ENCODE measurements at places on chromosomes 4 and X.

DNA sequence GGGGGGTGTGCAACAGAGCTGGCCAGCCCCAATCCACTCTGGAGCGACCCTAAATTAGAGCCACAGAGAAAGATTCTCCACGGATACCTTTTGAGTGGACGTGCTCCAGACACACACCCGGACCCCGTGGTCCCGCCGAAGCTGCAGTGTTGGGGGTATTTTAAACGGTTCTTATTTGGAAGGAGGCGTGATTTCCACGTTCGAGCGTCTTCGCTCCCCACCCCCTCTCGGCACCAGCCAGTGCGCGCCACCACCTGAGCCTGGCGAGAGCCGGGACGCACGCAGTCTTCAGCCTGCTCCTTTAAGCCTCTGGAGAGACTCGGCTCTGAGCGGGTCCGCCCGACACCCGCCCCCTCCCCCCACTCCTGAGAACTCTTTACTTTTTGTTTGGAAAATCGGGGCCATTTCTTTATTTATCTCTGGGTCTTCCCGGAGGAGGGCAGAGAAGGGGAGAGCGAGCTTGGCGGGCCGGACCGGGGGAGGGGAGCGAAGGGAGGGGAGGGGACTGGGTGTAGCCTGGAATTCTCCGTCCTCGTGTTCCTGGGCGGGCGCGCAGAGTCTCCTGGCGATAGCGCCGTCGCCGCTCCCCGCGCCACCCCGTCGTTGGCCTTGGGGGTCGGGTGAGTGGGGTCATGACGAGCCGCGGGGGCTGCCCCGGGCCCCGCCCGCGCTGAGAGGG is 668 bp upstream of the PTCHD1 start:
- DNase-seq: no peak

DNA sequence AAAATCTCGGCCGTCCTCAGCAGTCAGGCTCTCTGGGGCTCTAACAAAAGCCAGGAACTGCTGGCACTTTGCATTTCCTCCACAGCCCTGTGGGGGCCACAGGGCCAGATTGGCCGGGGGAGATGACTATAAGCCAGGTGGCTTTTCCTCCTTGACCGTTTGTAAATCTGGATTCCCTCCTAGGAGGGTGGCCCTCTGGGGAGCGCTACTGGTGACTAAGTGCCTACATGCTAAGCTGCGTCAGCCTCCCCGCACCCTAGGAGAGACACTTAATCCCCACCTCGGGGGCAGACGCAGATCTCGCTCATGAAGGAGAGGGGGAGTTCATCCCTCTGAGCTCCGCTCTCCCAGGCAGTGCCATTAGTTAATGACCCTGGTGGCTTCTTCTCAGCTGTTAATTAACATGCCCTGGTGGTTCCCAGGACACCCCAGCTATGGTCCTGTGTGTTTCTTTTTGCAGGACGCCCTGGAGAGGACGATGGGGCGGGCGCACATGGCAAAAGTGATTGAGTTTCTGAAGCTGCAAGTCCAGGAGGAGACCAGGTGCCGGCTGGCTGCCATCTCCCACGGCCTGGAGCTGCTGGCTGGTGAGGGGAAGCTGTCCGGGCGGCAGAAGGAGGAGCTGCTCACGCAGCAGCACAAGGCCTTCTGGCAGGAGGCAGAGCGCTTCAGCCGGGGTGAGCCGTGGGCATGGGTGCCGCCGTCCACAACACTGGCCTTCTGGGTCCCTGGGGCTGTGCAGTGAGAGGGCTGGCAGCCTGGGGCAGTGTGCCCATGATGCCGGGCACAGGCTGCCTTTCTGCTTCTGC is 41.6 kb downstream of the EVC start:
- DNase-seq: no peak

DNA sequence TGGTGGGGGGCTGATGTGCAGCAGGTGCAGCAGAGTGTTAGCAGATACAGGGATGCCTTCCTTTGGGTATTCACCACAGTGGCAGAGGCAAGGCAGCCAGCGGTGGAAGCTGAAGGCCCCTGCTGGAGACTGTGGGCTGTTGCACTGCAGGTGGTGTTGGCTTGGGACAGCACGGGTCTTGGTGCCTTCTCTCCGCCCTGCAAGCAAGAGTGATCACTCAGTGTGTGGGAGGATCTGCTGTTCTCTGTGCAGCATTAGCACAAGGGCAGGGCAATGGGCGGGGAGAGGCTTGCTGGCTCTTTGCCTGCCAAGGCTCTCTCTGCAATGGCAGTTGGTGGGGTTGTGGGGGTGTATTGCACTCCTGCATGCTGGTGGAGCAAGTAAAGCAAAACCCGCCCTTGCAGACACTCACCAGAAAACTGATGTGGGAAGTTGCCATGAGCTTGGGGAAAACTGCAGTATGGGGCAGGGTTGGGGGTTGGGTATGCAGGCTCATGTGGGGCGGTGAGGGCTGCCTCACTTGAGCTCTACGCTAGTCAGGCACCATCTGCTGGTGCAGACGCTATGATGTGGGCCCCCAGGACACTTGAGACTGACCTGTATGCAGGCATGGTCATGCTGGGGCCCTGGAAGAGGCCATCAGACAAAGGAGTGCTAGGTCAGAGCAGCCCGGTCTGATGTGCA is 820.8 kb upstream of the GRIA3 start:
- no peak for DNase-seq

DNA sequence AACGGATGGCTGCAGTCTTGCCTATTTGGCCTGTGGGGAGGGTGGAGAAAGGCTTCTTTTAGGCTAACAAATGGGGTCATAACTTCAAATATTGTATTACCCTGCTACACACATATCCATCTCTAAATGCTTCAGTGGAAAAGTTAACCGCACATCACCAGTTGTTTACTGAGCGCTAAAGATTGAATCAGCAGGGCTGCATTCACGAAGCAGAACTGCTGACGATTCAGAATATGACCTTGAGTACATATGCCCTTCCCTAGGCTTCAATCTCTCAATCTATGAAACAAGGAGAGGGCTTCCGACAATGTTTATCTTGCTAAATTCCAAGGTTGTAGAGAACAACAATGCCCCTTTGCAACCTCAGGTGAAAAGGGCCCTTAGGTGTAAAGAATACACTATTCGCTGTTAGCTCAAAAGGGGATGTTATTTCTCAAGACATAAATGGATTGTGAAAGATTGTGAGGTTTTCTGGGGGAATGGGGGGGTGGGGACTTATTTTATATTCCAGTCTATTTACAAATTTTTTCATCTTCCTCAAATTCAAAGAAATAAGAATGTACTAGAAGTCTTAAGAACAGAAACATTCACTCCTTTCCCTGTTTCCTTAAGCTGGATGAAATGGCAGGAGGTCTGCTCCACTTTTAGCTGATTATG is 2.6 kb upstream of the ATP6AP2 start:
- no peak for DNase-seq

GRCh38 chrX:112967341-112967740 is 126.7 kb upstream of the AMOT start:
- no peak for DNase-seq

DNA sequence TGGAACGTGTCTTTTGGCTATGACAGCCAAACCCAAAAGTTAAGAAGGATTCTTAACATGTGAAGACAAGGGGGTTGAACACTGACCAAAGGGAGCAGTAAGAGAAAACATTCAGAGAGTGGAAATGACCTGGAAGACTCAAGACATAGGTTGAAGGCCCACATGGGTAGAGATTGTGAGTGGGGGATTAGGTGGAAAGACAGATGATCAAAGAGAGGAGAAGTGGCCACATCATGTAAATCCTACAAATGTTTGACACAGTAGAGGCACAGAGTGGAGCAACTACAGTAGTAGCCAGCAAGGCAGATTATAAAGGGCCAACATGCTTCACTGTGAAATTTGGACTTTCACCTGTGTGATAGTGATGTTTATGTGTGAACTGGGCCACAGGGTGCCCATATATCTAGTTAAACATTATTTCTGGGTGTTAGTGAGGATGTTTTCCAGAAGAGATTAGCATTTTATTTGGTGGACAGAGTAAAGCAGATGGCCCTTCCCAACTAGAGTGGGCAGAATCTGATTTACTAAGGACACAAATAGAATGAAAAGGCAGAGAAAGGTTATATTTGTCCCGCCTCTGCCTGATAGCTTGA is 559.3 kb downstream of the RAB28 start:
- no peak for DNase-seq

- peak; percentile 35 for DNase-seq
Observed at GRCh38 chrX:20267931-20268701, 1.4 kb upstream of the RPS6KA3 start.

- no peak for DNase-seq
Observed at GRCh38 chr4:87052615-87053014, 117.8 kb downstream of the AFF1 start.

DNA sequence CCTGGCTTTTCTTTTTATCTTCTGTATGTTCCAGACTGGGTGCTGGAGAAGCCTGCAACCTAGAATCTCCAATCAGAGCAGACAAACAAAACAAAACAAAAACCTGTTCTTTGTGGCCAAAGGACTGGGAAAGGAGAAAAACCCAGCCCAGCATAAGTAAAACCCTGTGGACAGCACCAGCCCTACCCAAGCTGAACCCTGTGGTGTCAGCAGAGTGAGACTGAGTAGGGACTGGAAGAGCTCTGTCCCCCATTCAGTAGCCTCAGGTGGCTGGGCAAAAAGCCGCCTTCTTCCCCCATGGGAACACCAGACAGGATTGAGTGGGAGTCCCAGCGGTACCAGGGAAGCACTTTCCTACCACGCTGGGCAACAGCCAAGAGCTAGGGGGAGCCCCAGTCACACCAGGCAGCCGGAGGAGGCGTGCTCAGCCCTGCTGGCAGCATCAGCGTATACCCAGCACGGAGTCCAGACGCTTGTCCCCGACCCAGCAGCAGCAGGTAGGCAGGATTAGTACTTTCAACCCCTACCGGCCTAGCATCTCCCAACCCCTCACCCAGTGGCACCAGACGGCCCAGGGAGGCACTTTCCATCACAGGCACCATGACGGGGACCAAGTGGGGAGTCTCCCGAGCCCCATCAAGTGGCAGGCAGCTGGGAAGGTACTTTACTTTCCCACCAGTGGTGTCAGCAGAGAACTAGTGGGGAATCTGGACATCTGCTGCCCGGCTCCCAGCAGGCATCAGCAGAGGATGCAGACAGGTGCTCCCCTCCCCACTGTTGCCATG is 8.6 kb upstream of the JADE3 start:
- peak; percentile 64 for DNase-seq

DNA sequence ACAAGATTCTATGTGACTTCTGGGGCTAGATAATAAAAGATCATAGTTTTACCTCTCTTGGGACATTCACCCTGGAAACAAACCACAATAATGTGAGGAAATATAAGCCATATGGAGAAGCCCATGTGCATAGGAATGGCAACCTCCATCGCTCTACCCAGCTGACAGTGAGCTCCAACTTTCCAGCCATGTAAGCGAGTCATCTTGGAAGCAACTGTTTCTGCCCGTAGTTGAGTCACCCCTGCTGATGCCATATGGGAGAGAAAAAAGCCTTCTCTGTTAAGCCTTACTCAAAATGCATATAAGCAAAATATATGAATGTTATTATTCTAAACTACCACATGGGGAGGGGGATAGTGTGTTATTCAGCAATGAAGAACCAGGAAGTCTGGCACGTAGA is 31.4 kb upstream of the RELL1 start:
- DNase-seq: no peak

GRCh38 chrX:126825566-126826193 is 6.2 kb downstream of the PRR32 start:
- DNase-seq: no peak

DNA sequence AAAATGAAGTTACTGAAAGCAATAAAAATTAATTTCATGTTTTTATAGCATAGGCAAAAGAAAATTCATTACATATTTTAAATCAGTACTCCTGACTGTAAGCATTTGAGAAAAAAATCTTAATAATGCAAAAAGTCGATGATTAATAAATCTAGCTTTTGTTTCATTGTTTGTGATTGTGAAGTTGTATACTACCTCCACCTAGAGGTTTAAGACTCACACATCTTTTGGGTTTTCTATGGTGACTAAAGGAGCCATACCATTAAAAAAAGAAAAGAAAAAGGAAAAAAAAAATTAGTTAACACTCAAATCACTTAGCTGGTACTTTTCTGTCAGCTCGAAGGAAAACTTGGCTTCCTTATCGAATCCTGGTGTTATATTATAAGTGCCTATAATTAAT is 2.0 kb downstream of the GABRA2 start:
- no peak for DNase-seq

GRCh38 chr4:6268650-6269615 is 717 bp upstream of the WFS1 start:
- DNase-seq: no peak

DNA sequence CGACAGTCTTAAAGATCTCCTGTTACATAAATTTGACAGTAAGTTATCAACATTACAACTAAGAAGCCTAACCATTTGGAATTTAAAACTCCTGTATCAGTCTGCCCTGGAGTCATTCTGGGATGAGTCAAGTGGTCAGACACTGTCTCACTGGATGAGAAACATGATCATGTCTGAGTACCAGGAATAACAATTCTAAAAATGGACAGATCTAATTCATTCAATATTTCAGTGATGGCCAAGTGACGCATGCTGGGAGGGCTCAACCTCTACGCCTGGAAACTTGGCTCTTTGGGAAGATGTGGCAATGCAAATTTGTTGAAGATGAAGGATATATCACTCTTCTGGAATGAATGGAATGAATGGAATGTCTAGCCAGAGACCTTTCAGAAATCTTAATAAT is 1427.2 kb downstream of the STIM2 start:
- no peak for DNase-seq

DNA sequence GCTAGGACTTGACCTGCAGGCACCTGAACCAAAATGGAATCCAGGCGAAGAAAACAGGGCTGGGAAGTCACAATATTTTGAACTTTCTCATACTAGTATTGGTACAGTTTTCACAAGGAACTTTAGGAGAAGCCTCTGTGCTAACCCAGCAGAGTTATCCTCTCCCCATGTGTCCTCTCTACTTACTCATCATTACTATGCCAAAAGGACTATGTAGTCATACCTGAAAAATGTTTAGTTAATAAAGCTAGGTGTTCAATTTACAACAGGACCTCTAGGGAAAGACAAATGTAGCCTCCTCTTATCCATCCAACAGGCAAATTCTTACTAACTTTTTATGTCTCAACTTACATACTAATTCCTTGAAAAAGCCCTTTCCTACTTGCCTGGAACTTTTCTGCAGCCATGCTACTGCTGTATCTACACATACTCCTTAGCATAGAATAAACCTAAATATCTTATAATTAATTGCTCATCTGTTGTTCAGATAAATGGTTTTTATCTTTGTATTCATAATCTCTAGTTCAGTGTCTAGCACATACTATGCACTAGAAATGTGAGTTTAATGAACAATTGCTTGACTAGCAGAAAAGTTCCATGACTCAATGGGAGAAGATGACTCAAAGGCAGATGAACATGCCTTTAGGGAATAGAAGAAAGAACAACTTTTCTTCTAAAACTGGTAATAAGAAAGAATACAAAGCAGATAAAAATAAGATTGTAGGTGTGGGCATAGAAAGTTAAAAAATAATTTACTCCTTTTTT is 215.5 kb upstream of the VEGFC start:
- DNase-seq: no peak

DNA sequence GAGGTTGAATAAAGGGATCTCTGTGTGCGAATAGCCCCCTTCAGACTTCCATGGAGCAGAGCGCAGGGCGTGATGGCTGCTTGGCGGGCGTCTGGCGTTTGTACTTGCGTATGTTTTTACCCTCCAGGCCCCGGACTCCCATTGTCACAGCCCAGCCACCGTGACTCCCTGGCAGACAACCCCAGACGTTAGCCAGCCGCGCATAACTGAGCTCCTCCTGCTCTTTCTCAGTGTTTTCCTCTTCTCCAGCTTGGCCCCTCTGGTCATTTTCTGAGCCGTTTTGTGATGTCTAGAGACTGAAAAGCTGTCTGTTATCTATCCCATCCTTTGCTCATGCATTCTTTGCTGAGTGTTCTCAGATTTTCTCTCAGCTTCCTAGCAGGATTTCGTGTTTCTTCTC is 54.3 kb downstream of the IGFBP7 start:
- DNase-seq: no peak
